ENCODE measurements at places on chromosomes 2 and 18.
A peak's percentile ranks its signal among the peaks of the same experiment; 100 is the strongest.

DNA sequence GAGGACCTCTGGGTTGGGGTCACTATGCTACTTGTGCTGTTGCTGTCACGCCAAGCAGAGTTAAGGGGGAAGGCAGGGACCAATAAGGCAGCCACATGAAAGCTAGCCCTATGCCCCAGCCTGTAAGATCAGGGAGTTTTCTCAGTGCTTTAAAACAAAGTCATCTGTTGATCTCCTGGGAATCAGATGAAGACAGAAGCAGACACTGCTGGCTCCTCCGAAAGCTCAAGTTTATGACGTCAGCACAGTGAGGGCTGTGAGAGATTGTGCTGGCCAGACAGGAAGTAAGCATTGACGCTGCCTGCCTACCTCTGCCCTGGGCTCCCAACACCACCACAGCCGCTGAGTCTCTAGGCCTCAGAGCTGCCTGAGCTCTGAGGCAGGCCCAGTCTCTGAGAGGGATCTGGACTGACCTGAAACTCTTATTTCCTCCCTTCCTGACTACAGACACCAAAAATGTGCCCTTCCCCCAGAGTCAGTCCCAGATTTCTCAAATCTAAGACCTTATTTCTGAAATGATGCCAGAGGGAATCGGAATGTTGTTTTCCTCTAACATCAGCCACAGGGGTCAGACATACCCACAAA lies 118.1 kb upstream of the EPAS1 start:
- DNase-seq: peak; percentile 25

DNA sequence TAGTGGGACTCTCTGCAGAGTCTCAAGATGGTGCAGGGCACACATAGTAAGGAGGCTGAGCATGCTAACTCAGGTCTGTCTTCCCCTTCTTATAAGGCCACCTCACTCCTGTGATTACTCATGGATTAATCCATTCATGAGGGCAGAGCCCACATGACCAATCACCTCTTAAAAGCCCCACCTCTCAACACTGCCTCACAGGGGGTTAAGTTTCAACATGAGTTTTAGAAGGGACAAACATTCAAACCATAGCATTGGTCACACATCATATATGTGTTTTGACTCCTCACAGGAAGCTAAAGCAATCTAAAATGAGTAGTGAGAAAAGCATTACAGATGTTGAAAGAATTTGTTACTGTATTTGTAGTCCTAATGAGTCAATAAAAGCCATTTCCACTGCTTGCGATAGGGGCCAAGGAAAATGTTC lies 57.5 kb downstream of the DTNA start:
- DNase-seq: no peak

- no peak for DNase-seq
These were observed 161.1 kb downstream of the ARL4C start for GRCh38 chr2:234335661-234336228.

GRCh38 chr2:177078416-177078815 lies 134.2 kb upstream of the HNRNPA3 start:
- no peak for DNase-seq

DNA sequence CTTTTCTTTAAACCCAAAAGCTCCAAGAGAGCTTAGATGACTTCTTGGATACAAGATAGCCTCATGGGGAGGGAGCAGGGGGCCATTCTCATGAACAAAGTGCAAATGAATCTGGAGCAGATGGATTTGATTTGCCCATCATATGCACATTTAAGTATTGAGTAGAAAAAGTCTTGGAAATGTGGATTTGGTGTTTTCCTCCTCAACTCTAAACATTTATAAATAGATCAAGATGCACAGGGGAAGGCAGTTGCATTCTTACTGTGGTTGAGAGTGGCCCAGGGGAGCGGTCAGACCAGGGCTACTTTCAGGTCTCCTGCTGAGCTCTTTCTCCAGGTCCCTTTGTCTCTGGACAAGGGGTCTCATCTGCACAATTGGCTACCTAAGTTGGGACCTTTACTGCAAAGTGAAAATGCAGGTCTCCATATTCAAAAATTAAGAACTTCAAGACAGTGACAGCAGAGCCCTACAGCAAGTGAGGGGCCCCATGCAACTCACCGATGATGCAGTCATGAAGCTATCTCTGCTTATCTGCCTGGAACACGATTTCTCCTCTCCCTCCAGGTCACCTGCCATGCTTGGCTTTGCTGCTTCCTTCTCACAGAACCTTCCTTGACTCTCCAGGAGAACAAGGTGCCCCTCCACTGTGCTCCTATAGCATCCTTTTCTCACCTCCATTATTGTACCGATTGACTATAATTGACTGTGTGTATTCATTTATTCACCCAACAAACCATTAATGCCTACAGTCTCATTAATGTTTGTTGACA lies 145.4 kb downstream of the LPIN1 start:
- DNase-seq: no peak

GRCh38 chr18:22632191-22632590 lies 214.5 kb upstream of the CTAGE1 start:
- no peak for DNase-seq
